ENCODE measurements at places on chromosomes 5 and 9.

DNA sequence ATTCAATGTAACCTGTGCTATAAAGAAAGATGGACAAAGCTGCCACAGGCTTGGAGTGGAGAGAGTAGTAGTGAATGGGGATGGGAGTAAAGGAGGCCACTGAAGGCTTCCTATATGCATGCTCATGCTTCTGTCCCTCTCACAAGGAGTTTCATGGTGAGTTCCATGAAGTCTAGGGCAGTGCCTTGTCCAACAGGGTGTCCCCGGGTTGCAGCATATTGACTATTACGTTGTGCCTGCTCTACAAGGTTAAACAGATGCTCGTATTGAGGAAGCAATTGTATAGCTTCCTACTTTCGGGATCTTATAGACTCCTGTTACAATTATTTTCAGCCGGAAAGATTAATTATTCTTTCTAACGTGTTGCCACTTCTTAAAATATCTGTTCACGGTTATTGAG lies 129.1 kb upstream of the PIK3R1 start:
- no peak for DNase-seq

DNA sequence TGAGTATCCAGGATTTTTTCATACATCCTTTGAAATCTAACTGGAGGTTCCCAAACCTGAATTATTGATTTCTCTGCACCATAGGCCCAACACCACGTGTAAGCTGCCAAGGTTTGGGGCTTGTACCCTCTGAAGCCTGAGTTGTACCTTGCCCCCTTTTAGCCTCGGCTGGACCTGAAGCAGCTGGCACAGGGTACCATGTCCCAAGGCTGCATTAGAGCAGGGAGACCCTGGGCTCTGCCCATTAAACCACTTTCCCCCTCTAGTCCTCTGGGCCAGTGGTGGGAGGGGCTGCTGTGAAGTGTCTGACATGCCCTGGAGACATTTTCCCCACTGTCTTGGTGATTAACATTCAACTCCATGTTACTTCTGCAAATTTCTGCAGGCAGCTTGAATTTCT lies 532.9 kb upstream of the NUDT12 start:
- no peak for DNase-seq

DNA sequence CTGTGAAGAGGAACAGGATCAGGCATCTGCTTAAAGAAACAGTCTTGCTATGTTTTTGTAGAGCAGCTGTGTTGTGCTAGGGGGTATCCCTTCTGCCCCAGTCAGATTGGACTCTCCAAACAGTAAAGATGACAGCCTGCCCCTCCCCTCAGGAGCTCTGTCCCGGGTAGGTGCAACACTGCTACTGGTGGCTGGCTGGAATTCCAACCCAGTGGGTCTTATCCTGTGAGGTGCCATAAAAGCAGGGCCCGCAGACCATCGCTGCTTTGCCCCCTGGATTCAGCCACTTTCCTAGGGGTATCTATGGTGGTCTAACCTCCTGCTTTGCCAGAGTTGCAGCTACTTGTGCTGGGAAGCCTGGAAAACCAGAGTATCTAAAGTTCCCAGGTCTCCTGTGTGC lies 114.6 kb upstream of the PPP1R2B start:
- DNase-seq, result no peak

DNA sequence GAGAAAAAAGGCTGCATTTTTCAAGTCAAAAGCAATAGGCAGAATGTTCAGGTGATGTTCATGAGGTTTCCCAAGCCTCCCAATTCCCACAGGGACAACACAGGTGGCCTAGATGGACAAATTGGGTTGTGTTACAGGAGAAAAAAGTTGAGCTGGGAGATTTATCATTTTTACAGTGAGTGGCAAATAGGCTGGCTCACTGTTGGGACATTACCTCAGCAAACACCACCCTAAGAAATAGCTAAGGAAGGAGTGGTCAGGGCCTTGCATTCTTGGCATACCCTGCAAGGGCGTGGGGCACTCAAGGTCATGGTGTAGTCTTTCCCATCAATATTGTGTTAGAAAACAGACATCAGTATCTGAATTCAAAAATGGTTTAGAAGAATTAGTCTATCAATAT lies 23.3 kb upstream of the CPLANE1 start:
- DNase-seq, result no peak

GRCh38 chr5:172958331-172959046 lies 735 bp upstream of the RPL26L1 start:
- DNase-seq, result peak; percentile 41

Measured in activated CD4-positive, CD25-positive, alpha-beta regulatory T cell treated with anti-CD3 and anti-CD28 coated beads, Interleukin-2, amount 50 U/mL, for 16 hours (primary cell).